Type B pancreatic cell (in vitro differentiated cells): ENCODE measurements at places on chromosomes 3 and 15. TPM values are rescaled to one million over a fixed set of nuclear protein-coding genes. Genes with fewer than 3 reads are reported as not detected.

DNA sequence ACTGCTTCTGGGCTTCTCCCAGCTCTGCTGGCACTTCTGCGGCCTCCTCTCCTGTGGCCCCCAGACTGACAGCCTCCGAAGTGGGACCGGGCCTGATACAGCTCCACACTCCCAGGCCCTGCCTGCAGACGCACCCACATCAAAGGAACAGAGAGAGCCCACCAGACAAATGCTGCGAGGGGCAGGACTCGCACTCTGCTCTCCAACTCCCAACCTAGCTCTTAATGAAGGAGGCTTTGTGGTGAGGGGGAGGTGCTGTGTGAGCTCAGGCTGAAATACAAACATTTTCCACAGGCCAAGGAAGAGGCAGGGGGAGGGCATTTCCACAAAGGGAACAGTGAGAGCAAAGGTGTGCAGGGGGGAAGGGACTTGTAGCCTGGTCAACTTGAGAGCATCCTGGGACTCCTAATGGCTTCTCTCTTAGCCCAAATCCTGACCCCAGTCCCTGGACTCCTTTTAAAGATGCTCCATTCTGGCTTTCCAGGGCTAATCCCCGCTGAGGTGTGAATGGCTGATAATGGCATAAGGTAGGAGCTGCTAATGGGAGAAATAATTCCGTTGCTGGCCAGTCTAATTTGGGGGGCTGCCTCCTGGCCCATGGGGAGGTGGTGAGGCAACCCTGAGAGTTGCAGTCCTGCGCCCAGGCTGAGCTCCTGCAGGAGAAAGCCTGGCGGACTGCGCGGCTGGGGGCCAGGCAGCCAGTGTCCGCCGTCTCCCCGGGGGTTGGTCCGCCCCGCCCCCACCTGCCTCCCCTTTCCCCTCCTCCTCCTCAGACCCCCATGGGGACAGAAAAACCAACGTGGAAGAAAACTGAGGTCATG is 9.6 kb downstream of the LINGO1 start:
- peaks cover 29% of the 10 kb centered on the region for H3K4me1 ChIP-seq
- H3K27ac ChIP-seq = peak overlapping the region; percentile 70
- peak overlapping the region; percentile 69 for H3K4me3 ChIP-seq
- H3K27me3 ChIP-seq = no peaks in the 10 kb centered on the region
- no peak for DNase-seq

SAMD7 gene
- total RNA-seq = not detected in 2 replicates

DNA sequence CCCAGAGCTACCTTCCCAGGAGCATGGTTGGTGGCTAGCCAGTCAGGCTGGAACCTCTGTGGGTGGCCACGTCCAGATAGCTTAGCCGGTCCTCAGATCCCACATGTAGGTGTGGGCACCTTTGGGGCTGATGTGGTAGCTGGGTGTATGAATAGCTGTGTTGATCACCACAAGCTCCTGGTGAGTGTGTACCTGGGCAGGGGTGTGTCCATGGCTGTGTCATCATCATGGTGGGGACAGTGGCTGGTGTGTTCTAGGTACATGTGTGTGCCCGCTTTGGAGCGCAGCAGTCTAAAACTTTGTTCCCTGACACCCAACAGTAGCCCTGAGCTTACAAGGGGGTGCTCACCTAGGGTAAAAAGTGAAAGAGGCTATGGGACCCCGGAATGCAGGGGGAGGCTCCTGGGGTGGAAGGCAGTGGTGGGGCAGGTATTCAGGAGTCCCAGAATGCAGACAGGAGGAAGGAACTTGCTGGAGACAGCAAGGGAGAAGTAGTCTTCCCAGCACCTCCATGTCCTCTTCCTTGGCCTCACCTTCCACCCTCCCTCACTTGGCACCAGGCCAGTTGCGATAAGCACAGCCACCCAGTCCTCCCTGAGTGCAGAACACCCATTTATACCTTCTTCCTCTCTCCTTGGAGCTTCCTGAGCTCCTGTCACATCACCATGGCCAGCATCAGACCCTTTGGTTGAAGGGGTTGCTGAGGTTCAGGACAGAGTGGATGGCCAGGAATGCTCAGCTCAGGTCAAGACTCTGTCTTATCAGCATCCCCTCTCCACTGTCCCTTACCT is 1.2 kb downstream of the CISH start:
- H3K36me3 ChIP-seq = peaks cover 3% of the 10 kb centered on the region
- no peak for DNase-seq
- peaks cover 15% of the 10 kb centered on the region for H3K27me3 ChIP-seq
- H3K27ac ChIP-seq = peak overlapping the region; percentile 92

- no peak overlapping the region for H3K4me3 ChIP-seq
- H3K27me3 ChIP-seq = peaks cover 37% of the 10 kb centered on the region
- peaks cover 31% of the 10 kb centered on the region for H3K4me1 ChIP-seq
- no peak overlapping the region for H3K27ac ChIP-seq
These were observed 179.4 kb downstream of the CHST2 start for GRCh38 chr3:143298886-143299535.

DNA sequence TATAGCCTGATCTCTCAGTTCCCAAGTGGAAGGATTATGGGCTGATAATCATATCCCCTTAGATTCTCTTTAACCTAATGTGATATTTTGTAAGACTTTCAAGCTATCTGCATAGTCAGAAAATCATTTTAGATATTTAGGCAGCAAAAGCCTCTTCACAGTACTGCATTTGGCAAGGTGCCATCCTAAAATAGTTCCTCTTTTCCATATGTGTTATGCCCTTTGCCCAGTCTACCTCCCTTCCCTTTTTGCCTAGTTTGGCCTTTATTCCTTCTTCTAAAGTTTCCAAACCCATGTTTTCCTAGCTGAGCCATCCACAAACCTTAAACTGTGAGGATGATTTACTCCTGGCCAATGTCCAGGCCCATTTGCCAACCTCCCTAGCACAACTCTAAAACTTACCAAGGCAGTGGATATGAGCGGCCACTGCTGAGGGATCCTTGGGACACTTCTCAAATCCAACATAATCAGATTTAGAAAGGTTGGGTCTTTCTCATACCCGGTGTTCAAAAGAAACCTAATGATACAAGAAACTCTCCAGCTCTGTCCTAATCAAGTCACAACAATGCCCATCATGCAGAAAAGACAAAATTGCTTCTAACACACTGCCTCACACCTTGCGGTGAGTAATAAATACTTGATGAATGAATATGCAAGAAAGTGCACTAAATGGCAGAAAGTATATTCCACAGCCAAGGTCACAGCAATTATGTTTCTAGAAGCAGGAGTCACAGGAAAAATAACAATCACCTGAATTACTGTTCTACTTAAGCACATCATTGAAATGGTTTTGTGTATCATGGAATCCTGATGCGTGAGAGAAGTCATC is 493.9 kb downstream of the NLGN1 start:
- H3K4me1 ChIP-seq = peaks cover 7% of the 10 kb centered on the region
- no peaks in the 10 kb centered on the region for H3K27me3 ChIP-seq
- no peak overlapping the region for H3K27ac ChIP-seq

DNA sequence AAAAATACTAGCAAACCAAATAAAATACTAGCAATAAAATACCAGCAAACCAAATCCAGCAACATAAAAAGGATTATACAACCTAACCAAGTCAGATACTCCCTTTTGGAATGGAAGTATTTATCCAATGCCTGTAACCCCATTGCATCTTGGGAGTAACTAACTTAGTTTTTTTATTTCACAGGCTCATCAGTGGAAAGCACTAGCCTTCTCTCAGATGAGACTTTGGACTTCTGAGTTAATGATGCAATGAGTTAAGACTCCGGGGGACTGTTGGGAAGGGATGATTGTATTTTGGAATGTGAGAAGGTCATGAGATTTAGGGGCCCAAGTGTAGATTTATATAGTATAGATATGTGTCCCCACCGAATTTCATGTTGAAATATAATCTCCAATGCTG is 41.2 kb downstream of the POLQ start:
- no peaks in the 10 kb centered on the region for H3K27me3 ChIP-seq
- no peak for DNase-seq

DNA sequence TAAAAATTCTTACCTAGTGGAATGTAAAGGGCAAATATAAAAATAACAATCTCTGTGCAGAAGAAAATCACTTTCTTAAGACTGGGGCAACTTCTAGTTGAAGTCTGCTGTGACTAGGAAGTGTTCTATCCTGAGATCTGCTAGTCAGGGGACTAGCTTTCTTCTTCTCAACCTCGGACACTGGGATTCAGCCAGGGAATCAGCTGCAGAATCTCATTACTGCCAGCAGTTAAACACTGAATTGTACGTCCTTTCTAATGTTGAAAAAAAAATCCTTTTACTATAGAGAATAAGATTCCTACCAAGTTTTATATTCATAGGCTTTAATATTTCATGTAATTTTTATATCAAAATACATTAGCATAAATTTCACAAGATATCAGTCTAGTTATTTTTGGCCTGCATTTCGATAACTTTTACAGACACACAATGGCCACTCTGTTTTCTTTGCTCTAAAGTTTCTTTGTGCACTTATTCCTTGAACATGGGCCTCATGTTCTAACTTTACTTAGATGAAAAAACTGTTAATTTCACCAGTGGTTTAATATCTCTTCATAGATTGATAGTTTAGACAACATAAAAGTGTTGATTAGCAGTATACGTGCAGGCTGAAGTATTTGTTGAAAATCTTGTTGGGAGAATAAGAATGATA is 2.6 kb upstream of the NEO1 start:
- DNase-seq = no peak
- no peaks in the 10 kb centered on the region for H3K36me3 ChIP-seq
- H3K4me3 ChIP-seq = peak overlapping the region; percentile 68

GRCh38 chr15:90593499-90594158 is 63.9 kb downstream of the CRTC3 start:
- no peak overlapping the region for H3K27ac ChIP-seq
- DNase-seq = no peak
- H3K4me1 ChIP-seq = peaks cover 21% of the 10 kb centered on the region
- no peak overlapping the region for H3K4me3 ChIP-seq

- H3K36me3 ChIP-seq = no peaks in the 10 kb centered on the region
- H3K27ac ChIP-seq = peak overlapping the region; percentile 10
- H3K4me3 ChIP-seq = no peak overlapping the region
- no peaks in the 10 kb centered on the region for H3K27me3 ChIP-seq
- peaks cover 5% of the 10 kb centered on the region for H3K4me1 ChIP-seq
These were observed 98.0 kb upstream of the ARHGEF26 start for GRCh38 chr3:154023148-154023547.

HRG gene
- total RNA-seq = not detected in 2 replicates

GRCh38 chr15:59862191-59863155 is 141.6 kb upstream of the FOXB1 start:
- H3K4me1 ChIP-seq = no peaks in the 10 kb centered on the region
- DNase-seq = no peak
- H3K27me3 ChIP-seq = peaks cover 26% of the 10 kb centered on the region
- H3K36me3 ChIP-seq = no peaks in the 10 kb centered on the region

DNA sequence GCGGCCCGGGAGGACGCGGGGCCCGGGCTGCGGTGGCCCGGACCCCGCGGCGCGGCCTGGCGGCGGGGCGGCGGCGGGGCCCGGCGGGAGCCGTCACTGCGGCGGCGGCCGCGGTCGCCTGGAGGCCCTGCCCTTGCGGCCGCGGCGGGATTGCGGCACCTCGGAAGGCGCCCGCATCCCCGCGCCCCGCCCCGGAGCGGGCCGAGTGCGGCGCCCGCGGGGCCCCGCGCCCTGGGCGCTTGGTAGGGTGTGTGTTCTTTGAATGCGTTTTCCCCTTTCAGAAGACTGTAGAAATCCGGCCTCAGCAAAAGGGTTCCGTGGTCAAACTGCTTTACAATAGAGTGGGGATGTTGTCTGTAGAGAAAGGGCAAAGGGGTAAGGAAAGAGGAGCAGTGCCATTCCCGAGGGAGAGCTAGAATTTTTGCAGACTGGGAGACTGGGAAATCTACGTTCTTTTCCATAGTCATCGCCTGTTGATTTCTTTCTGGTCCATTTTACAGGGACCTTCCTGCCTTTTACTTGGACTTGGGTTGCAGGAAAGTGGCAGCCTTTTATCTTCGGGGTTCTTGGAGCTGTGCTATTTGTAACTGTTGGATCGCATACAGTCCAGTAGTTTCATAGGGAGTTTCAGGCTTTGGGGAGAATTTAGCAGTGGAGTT is 630 bp downstream of the SNRK start:
- H3K27ac ChIP-seq = peak overlapping the region; percentile 96
- H3K27me3 ChIP-seq = no peaks in the 10 kb centered on the region
- no peak for DNase-seq
- peaks cover 5% of the 10 kb centered on the region for H3K36me3 ChIP-seq
- peaks cover 40% of the 10 kb centered on the region for H3K4me1 ChIP-seq

- no peak overlapping the region for H3K27ac ChIP-seq
- peaks cover 4% of the 10 kb centered on the region for H3K4me1 ChIP-seq
- H3K36me3 ChIP-seq = peaks cover 10% of the 10 kb centered on the region
- H3K4me3 ChIP-seq = no peak overlapping the region
- DNase-seq = no peak
- no peaks in the 10 kb centered on the region for H3K27me3 ChIP-seq
These were observed 10.0 kb downstream of the NT5DC2 start for GRCh38 chr3:52523386-52524257.

DNA sequence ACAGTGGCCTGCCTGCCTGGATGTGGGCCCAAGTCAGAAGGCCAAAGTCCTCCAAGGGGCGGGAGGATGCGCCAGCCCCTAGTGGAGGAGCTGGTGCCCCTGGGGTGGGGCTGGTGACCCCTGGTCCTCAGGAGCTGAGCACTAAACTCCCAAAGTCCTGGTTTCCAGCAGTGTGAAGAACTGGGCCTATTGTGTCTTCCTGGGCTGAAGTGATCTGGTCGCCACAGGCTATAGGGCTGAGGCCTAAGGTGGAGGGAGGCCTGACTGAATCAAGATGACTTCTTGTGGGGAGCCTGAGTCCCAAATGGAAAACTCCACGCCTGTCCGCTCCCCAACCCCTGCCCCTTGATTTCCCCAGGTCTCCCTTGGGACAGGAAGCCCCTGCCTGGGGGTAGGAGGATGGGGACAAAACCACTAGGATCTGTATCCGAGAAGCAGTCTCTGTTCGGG is 753 bp upstream of the FES start:
- H3K36me3 ChIP-seq = no peaks in the 10 kb centered on the region
- H3K27me3 ChIP-seq = no peaks in the 10 kb centered on the region
- no peak overlapping the region for H3K27ac ChIP-seq
- H3K4me1 ChIP-seq = peaks cover 6% of the 10 kb centered on the region

GRCh38 chr3:49456466-49456865 is 13.6 kb upstream of the DAG1 start:
- no peaks in the 10 kb centered on the region for H3K27me3 ChIP-seq
- no peaks in the 10 kb centered on the region for H3K36me3 ChIP-seq
- no peak overlapping the region for H3K4me3 ChIP-seq
- no peak for DNase-seq
- H3K27ac ChIP-seq = no peak overlapping the region
